ENCODE measurements at places on chromosomes 2 and 18. TPM values are rescaled to one million over a fixed set of nuclear protein-coding genes. Genes with fewer than 3 reads are reported as not detected.

Gene TSPYL6
- not detected for total RNA-seq

Gene CFAP65
- total RNA-seq = 0.05 TPM

Gene RAX
- under 0.01 TPM for total RNA-seq

Gene TBR1
- 0.05 TPM for total RNA-seq

Gene CXCR1
- 0.24 TPM for total RNA-seq

DNA sequence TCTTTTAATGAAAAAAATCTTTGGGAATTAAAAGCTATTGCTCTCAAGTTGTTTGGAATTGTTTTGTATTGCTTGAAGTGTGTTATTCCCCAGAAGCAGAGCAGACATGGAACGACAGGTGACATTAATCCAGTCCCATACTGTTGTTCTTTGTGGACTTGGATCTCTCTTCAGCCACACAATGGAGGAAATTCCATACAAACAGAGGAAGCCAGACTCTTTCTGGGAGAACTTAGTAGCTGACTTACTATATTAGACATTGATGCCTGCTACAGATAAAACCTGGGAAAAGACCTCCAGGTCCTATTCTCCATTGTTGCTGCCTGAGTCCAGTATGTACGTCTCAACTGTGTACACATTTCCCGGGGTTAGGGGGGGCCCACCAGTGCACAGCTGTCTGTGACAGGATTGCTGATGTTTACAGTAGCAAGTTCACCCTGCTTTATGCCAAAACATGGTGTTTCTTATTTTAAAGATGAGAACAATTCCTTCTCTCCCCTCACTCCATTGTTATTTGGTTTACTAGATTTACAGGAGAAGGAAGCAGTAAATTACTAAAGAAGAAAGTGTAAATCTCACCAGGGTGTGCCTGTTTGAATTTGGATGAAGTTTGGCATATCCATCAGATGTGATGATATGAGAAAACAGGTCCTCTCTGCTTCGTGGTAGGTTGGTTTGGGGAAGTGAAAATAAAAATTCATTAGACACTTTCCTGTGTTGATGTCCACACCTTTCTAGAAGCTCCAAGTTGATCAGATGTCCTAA is 142.4 kb upstream of the RBBP8 start:
- no peaks in the 10 kb centered on the region for H3K4me1 ChIP-seq
- no peak for DNase-seq
- H3K36me3 ChIP-seq = no peaks in the 10 kb centered on the region
- H3K4me3 ChIP-seq = no peak overlapping the region
- H3K27ac ChIP-seq = no peak overlapping the region

DNA sequence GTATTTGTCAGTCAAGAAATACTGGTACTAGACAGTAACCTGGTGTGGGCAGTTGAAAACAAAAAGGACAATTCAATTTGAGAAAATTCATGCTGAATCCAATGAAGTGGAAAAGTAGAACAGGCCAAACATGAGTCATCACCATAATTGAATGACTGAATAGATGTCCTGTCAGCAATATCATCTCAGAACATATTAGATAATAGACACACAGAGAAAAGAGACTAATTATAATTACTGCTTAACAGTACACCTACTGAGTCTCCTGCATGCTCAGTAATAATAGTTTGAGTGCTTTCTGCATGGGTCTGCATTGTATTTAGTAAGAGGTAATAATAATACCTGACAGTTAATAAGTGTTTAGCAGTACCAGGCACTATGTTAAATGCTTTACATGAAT is 138.6 kb upstream of the ZC3H15 start:
- H3K36me3 ChIP-seq = no peaks in the 10 kb centered on the region
- no peak for DNase-seq
- H3K27ac ChIP-seq = no peak overlapping the region
- no peaks in the 10 kb centered on the region for H3K4me1 ChIP-seq
- H3K4me3 ChIP-seq = no peak overlapping the region
- H3K27me3 ChIP-seq = no peaks in the 10 kb centered on the region

DNA sequence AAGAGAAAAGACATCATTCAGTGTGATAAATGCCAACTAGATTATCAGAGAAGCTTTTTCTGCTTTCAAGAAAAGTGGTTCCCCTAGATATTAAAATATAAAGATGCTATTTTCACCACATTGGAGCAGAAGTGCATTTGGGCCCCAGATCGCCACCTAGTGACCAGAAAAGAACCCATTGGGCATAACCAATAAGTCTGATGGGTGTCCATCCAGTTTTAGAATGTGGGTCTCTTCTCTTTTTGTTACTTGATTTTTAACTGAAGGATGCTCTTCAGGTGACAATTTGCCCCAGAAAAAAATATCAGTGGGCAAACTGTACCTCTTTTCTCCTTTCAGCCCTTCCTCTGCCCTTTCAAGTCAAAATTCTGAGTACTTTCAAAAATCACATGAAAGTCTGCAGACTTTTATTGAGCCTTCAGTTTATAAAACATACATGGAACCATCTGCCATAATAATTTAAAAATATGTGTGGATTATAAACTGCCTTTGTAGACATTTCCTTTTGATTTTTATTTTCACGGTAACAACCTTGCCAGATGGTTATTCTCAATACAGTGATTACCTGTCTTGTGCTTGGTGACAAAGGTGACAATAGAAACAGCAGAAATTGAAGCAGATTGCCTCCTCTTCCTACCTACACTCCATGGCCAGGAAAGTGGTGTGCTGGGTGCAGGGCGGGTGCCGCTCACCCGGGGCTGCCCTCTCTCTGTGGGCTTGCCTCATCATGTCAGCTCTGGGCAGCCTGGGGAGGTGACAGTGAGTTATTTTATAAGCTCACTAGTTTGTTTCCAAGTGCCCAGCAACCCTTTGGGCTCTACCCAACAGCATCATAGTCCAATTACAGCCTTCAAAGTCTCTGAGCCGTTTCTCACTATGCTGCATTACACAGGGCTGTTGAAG is 124.5 kb downstream of the DCDC2C start:
- no peak overlapping the region for H3K4me3 ChIP-seq
- no peaks in the 10 kb centered on the region for H3K4me1 ChIP-seq
- DNase-seq = no peak
- no peak overlapping the region for H3K27ac ChIP-seq

DNA sequence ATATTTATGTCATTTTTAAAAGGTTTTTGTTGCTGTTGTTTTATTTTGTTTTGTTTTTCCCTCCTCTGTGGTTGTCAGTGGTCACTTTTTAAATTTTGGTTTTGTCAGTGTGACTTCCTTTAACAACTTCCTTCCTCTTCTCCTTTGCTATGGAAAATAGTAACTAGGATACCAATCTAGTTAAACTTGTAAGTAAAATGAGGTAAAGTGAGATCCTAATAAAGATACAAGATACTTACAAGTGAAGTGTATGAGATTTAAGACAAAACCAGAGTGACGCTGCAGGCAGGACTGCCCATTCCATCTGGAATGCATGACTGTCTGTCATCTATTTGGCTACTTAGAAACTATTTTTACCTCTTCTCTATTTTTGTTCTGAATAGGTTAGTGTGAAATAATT is 30.6 kb upstream of the CREB1 start:
- no peak overlapping the region for H3K27ac ChIP-seq
- H3K36me3 ChIP-seq = no peaks in the 10 kb centered on the region
- H3K4me3 ChIP-seq = no peak overlapping the region
- no peaks in the 10 kb centered on the region for H3K27me3 ChIP-seq
- no peaks in the 10 kb centered on the region for H3K4me1 ChIP-seq
- DNase-seq = no peak

GRCh38 chr2:150482111-150482510 is 5.4 kb downstream of the RND3 start:
- no peak for DNase-seq
- H3K4me1 ChIP-seq = no peaks in the 10 kb centered on the region
- no peak overlapping the region for H3K4me3 ChIP-seq
- H3K27me3 ChIP-seq = peaks cover 32% of the 10 kb centered on the region
- H3K27ac ChIP-seq = no peak overlapping the region

DNA sequence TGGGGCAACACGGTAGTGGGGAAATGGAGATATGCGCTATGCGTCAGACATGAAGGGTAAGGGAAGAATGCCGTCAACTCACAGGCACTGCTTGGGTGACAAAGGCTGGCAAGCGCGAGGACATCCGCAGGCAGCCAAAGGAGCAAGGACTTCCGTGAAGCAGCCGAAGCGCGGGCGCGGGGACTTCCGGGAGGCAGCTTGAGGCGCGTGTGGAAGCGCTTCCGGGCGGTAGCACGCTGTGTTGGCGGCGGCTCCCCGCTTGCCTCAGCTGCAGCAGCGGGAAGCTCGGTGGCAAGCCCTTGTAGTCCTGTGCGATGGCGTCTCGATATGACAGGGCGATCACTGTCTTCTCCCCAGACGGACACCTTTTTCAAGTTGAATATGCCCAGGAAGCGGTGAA is at the start of gene PSMA8:
TSS of gene PSMA8 (plus strand) at position 218 of the 400 bp plus-strand sequence. CDS start at position 315, 97 bp downstream.
- no peaks in the 10 kb centered on the region for H3K27me3 ChIP-seq
- H3K36me3 ChIP-seq = no peaks in the 10 kb centered on the region
- H3K4me1 ChIP-seq = no peaks in the 10 kb centered on the region
- DNase-seq = no peak

Data from thymus (tissue), 14 donors.